WTC11 (cell line): ENCODE measurements at places on chromosomes 4 and X. TPM values are rescaled to one million over a fixed set of nuclear protein-coding genes. Genes with fewer than 3 reads are reported as not detected.

- no peak for DNase-seq
Observed at GRCh38 chr4:114890773-114891172, 222.6 kb downstream of the NDST4 start.

- DNase-seq, result no peak
Observed at GRCh38 chrX:32269866-32270265, 941.5 kb downstream of the DMD start.

DNA sequence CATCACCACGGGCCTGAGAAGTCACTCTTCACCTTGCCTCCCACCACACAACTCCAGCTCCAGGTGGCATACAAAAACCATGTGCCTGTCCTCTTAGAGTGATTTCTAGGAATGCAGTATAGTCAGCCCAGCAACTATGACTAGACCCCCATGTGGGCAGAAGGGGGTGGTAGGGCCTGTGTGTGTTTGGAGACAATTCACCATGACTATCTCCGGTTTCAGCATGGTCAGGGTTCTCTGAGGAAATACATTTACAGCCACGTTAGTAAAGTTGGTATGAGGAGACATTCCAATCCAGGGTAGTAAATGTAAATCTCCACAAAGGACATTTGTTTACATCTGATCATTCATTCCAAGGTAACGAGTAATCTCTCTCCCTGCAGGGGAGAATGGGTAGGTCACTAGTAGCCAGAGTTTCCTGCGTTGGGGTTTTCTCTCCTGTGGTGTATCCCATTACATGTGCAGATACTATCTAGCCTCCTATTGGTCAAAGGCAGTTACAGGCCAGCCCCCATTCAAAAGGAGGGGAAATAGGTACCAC lies 4.2 kb upstream of the MTMR1 start:
- DNase-seq, result no peak

The KANTR gene
- total RNA-seq, result 13.4 to 14.9 TPM (median 14.0 TPM) in 3 replicates

The NUP62CL gene
- total RNA-seq, result 3.3 to 6.2 TPM (median 5.5 TPM) in 3 replicates
